ENCODE measurements at places on chromosomes 2 and 18.
A peak's percentile ranks its signal among the peaks of the same experiment; 100 is the strongest.

DNA sequence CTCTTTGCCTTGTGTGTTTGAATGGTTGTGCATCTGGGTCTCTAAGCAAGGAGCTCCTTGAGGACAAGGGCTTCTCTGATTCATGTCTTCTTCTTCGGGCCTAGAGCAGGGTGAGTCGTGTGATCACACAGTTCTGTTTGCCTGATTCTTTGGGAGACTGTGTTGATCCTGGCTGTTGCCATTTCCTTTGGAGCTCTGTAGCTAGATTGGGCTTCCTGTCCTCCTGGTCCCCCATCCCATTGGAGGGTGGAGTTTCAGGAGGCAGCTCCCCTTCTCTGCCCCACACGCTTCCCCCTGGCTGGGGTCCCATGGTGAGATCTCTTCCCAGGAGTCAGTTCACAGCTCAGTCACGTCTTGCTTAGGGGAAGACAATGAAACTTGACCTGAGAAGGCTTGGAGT lies 92.8 kb downstream of the TRIB2 start:
- no peak for DNase-seq

- no peak for DNase-seq
Observed at GRCh38 chr18:20996418-20996817, 115.2 kb downstream of the ROCK1 start.

GRCh38 chr18:68494802-68495581 lies 219.9 kb downstream of the TMX3 start:
- peak; percentile 41 for DNase-seq

DNA sequence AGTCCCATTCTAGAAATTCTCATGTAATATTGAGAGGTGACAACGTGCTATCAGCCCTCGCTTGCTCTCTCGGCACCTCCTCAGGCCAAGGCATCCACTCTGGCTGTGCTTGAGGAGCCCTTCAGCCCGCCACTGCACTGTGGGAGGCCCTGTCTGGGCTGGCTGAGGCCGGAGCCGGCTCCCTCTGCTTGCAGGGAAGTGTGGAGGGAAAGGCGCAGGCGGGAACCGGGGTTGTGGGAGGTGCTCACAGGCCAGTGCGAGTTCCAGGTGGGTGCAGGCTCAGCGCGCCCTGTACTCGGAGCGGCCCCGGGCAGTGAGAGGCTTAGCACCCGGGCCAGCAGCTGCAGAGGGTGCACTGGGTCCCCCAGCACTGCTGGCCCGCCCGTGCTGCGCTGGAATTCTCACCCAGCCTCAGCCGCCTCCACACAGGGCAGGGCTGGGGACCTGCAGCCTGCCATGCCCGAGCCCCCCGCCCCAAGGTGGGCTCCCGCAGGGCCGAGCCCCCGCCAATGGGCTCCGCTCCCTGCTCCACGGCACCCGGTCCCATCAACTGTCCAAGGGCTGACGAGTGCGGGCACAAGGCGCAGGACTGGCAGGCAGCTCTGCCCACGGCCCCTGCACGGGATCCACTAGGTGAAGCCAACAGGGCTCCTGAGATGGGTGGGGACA lies 1680.6 kb upstream of the LRRTM1 start:
- no peak for DNase-seq

- DNase-seq, result no peak
Observed at GRCh38 chr2:211453311-211453887, 897.0 kb downstream of the CPS1 start.

GRCh38 chr2:122135021-122135937 lies 379.8 kb downstream of the TSN start:
- DNase-seq, result no peak
